ENCODE measurements at places on chromosomes 16 and 17.
A peak's percentile ranks its signal among the peaks of the same experiment; 100 is the strongest.

DNA sequence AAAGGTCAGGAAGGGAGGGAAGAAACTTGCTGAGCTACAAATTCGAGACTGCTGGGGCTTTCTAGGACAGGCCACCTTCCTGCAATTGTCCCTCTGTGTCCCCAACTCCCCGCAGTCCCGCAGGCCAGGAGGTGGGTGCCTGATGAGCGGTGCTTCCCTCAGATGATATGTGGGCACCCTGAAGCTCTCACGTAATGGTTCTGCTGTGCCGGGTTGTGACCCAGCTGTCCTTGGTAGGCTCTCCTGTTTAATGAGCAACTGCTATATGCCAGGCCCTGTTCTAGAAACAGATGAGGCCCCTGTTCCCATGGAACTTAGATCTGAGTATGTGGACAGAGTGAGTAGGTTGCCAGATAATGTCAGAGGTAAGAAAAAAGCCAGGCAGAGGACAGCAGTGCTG lies 22.0 kb upstream of the MYO15B start:
- DNase-seq, result no peak

GRCh38 chr17:81188491-81188840 lies 22.4 kb upstream of the AATK start:
- no peak for DNase-seq

- peak; percentile 98 for DNase-seq
Measured at GRCh38 chr16:15672514-15673167, 22.6 kb downstream of the NDE1 start.

GRCh38 chr17:8611619-8612298 lies 18.8 kb downstream of the MYH10 start:
- no peak for DNase-seq

GRCh38 chr17:48610282-48611211 lies at the start of gene HOXB7:
TSS of gene HOXB7 (minus strand) at chr17:48611017. CDS start at chr17:48610918, 99 bp downstream.
- peak; percentile 23 for DNase-seq

- no peak for DNase-seq
Measured at GRCh38 chr17:71726341-71726740, 394.5 kb upstream of the SOX9 start.

DNA sequence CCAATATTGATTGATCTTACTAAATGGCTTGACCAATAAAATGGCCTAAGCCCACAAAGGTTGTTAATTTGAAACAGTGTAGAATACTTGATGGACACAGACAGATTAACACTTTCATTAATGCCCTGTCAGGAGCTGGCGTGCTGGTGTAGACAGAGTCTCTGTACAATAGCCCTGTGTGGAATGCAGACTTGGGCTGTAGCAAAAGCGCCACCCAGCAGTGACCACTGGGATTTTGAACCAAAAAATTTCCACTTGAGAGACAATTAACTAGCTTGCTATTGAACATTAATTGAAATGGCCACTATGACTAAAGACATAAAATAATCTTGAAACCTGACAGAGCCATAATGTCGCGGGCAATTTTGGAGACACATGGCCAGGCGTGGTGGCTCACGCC lies 19.7 kb upstream of the GUCY2D start:
- DNase-seq, result peak; percentile 44

GRCh38 chr17:45705123-45706009 lies 78.8 kb upstream of the CRHR1 start:
- DNase-seq, result peak; percentile 19

GRCh38 chr17:4580291-4580690 lies 4.0 kb upstream of the SMTNL2 start:
- DNase-seq, result no peak

- no peak for DNase-seq
Measured at GRCh38 chr17:1800712-1801111, 29.0 kb downstream of the SMYD4 start.

DNA sequence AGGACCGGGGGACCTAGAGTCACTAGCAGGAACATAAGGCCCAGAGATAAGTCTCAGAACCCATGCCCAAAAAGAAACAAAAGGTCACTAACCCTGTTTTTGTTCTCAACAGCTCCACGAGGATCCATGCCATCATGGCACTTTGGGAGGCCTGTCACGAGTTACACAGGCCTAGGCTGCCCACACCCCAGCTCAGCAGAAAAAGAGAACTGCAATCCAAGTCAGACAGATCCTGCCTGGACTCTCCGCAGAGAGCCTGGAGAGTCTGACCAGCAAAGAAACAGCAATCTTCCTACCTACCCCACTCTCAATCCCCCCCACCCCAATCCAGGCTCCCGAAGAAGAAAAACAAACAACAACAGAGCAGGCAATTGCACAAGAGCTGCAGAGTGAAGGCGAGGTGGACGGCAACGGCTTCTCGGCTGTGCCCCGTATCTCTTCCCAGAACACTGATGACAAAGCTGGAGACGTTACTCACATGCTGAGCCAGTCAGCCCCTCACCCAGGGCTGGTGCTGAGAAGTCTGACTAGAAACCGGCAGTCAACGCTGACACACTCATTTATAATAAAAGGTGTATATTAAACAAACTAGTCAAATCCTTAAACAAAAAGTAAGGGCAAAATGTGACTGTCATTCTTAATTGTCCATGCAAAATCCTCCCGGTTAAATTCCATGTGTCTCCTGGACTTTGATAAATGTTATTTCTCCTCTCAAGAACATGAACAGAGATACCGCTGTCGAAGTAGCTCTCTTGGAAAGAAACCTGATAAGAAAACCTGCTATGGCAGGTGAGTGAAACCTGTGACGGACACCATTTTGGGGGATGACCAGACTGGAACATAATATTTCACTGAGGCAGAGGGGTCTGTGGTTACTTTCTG lies 89.3 kb downstream of the SMG6 start:
- DNase-seq, result peak; percentile 90

- DNase-seq, result no peak
Measured at GRCh38 chr17:17269926-17270773, 10.9 kb downstream of the COPS3 start.

DNA sequence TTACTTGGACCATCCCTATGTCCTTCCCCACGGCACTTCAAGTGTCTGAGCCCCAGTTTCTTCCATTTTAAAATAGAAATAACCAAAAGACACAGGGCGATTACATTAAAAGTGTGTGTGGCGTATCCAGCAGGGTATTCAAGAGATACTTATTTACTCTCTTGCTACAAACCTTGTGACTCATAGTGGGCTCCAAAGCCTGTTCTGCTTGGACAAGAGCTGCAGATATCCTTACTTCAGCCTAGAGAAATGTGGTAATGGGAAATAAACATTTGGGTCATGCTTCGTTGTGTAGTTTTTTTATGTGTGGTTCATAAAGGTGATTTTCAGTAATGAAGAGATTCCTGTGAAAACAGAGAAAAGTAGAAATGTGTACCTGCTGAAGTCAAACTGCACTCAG lies 288.9 kb upstream of the CDH11 start:
- DNase-seq, result no peak

DNA sequence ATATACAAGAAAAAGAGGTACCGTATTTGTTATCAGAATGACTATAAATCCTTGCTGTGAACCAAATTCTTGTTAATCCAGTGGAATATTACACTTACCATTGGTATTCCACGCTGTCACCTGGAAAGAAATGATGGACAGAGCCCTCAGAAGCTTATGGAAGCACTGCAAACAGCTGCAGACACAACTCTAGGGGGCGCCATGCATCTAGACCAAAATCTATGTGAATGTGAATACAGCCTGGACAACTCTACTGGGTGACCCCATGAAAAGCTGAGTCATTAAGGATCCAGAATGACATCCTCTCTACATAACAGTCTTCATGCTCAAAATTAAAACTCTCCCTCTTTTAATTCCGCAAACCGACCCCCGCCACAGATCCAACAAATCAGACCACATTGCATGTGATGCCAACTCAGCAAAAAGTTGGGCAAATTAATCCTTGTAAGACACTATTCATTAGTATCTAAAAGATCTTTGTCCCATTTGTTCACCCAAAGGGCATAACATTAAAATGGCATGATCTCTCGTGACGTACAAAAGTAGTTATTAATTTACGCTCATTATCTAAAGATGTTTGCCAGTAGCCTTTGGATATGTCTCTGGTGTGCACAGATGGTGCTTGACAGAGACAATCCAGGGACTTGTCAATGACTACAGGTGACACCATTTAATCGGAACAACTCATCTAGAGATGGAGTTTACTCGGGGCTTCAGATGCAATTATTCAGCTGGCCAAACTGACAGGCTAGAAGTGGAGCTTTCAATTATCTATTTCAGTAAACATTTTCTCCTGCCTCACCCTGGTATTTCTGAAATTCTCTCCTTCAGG lies 552.7 kb upstream of the PSMD7 start:
- no peak for DNase-seq

Measured in inflammatory macrophage (primary cell).